ENCODE measurements at places on chromosomes 2 and 18.

DNA sequence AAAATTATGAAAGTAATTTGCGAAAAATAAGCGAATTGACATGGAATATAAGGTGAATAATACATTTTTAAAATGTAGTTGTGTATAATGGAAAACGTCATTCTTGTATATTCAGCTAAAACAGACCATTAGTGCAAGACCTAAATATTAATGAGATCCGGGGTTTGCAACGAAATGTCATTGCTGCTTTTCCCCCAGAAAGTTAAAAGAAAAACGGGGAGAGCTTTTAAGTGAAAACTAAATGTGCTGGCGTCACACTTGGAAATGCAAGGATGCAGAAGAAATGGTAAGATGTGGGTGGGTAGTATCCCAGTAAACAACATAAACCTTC is 491 bp upstream of the SGO2 start:
- no peak for DNase-seq

DNA sequence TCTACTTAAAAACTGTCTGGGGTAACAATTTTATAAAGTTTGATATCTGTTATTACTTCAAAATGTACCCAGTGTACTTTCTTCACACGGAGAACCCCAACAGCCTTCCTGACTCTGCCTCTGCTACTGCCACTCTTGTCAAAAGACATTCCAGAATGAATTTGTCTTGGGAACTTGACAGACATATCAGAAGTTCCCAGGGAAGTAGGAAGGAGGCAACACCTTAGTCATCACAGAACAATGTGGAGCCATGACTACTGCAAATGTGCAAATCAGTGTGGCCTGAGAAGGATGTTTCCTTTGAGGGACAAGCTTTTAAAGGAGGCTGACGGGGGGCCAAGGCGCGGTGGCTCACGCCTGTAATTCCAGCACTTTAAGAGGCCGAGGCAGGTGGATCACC is 133.8 kb upstream of the RNF152 start:
- DNase-seq: no peak

DNA sequence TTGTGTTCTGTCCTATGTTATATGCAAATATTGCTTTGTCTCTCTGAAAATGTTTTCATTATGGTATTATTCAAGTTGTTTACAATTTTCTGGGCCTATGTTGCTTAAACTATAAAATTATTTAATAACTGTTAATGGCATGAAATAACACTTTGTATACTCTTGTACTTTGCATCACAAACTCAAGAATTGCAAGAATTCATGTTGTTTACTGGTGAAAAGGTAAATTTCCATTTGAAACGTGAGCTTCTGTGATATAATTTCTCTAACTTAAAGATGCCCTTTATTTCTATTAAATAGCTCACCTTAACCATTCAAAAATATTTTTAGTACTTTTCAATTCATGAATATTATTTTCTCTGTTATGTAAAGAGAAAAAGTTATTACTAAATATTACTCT is 1504.2 kb downstream of the SUCLG1 start:
- no peak for DNase-seq

DNA sequence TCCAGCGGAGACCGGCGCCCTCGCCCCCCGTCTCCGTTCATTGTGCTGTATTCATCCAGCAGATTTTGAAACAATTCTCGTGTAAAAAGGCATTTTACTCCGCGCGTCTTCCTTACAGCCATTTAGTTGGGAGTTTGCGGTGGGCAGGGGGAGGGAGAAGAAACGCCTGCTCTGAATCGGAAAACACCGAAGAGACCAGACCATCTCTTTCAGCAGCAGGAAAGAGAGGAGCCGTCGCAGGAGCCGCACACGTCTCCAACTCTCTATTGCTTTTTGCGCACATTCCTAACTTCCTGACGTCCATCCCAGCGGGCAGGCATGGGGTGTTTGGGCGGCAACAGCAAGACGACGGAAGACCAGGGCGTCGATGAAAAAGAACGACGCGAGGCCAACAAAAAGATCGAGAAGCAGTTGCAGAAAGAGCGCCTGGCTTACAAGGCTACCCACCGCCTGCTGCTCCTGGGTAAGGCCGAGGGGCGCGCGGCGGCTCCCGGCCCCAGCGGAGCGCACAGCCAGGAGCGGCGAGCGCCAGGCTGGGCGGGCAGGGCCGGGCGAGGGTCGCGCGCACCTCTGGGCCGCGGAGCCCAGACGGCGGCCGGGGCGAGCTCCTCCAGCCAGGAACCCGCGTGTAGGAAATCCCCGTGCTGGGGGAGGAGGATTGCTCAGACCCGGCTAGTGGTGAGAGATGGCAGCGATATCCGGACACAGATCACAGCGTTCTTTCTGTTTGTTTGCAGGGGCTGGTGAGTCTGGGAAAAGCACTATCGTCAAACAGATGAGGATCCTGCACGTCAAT is 63.2 kb downstream of the GNAL start:
- no peak for DNase-seq

Data from activated CD8-positive, alpha-beta memory T cell treated with anti-CD3 and anti-CD28 coated beads for 48 hours (primary cell).